ENCODE measurements at places on chromosomes 1 and 21.

GRCh38 chr1:234553240-234554188 lies 56.5 kb downstream of the IRF2BP2 start:
- no peak for DNase-seq

- DNase-seq, result no peak
Measured at GRCh38 chr1:14666373-14666772, 67.9 kb downstream of the KAZN start.

DNA sequence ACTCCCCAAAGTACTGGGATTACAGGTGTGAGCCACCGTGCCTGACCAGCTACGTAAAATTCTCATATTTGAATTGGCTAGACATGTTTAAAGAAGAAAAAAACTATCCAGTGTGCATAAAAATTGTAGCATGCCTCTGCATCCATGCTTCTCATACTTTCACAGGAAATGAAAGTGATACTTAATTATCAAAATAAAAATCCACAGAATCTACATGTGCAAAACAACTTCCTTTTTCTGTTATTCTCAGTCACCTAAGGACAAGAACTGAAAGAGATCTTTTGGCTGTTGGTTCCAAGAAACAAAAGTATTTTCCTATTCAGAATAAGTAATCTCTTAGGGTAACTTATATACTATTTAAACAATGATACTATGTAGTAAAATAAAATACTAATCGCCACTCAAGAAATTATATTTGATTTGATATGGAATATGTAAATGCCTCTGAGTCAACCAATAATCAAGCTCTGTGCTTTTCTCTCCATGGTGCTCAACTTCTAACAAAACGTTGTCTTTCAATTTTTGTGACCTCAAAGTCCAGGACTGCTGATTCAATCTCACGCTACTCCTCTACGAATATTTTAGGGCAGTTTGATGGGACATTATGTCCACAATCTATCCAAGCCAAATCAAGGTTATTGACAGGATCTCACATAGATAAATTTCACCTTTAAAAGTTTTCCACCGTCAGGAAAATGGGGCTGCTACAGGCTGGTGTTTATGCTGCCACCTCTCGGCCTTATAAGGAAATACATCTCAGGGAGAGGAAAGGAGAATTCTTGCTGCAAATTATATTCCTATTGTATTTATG lies 102.7 kb downstream of the ZNF281 start:
- DNase-seq, result no peak

DNA sequence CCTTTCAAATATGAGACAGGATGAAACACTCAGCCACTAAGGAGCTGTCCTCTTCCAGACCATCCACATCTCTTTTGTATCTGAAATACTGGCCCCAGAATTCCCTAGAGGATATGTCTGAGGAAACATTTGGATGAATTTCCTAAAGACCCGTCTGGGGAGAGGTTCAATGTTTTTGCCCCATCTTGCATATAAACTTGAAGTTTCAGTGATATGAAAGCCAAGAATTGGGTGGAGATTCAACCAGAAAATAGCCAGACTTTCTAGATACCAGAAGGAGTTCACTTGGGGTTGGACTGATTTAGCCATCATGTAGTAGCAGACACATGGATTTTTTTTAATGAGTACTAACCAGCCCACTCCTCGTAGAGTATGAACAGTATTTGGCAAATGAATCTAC lies 182.0 kb downstream of the PLPP3 start:
- DNase-seq, result no peak

DNA sequence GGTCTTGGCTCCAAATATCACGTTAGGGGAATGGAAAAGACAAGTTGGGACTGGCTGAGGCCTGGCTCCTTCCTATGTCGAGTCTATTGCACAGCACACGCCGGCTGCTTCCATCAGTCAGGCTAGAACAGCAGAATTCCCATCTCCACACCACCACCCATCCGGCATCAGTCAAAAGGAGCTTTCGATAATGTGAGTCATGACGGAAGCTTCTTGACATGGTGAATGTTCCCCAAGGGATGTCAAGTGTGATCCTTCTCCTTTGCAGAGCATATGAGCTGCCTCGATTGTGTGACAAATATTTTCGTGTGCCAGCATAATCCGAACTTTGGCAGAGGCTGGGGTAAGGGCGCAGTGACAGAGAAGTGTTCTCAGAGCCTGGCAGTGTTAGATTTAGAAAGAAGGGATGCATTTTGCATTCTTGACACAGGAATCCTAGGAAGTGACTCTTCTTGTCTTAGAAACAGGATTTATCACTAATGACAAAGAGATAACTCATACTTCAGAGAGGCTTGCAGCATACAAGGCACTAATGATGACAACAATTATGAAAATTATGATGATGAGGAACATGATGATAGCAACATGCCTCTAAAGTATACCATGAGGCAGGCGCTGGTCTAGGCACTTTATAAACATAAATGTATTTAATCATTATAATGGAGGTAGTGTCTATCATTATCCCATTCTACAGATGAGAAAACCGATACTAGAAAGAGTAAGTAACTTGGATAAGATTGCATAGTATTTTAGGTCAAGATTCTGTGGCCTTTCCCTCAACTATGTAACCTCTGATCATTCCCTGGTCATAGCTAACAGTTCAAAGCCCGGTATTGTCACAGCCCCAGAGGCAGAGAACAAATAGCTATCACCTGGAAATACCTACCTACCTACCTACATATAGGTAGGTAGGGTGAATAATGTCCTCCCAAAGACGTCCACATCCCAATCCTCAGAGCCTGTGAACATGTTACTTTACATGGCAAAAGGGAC lies 135.0 kb downstream of the KCNJ6 start:
- DNase-seq, result no peak

DNA sequence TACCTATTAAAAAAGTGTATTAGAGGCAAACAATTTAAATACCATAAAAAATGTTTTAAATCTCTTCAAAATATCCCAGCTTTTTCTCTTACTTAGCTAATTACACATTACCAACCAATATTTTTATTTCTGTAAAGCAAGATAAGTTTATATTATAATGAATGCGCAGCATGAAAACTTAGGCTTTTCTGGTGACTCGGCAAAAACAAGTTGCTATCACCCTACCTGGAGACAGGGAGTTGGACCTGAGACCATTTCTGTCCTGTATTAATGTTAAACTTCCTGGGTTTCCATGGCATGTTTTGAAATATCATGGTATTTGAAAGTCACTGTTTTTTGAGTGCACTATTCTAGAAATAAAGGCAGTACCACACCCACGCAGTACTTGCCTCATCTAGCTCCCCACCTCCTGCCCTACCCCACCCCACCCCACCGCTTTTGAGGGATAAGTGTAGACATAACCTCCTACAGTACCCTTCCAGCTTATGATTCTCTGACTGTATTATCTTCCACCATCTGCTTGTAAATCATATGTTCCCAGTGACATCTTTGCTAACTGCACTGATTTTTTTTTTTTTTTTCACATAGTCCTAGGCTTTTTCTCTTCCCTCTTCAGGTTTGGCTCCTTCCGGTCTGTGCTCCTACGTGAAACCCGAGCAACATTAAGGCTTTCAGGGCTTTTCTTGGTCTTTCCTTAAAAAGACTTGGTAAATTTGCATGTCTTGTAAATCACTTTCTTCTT lies 77.5 kb downstream of the PHTF1 start:
- DNase-seq, result peak; percentile 52

DNA sequence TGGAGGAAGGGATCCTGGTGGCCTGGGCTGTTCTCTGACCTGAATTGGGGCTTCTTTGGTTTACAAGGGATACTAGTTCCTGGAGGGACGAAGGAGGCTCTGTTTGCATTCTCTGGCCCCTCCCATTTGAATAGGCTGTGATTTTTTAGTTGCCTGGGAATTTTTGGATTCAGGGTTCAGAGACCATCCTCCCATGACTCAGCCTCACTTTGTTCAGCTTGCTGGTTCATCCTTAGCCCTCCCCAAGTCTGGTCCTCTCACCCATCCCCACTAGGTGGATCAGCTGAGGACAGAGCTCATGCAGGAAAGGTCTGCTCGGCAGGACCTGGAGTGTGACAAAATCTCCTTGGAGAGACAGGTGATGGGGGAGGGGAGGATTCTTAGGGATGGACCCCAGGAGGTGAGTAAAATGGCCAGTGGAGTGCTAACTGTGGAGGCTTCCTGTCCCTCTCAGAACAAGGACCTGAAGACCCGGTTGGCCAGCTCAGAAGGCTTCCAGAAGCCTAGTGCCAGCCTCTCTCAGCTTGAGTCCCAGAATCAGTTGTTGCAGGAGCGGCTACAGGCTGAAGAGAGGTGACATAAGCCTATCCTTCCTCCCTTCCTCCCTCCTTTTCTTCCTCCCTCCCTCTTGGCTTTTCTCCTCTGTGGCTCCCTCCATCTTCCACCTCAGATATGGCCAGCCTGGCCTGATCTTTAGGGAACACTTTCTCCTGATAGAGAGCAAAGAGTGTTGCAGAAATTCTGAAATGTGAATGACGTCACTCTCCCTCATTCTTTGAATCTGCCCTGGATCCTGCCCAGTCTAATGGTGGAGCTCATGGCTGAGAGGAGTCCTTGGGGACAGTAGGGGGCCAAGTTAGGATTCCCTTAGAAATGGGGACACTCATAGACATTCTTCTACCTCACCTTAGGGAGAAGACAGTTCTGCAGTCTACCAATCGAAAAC lies 4.5 kb upstream of the TUFT1 start:
- DNase-seq, result no peak

GRCh38 chr1:78830321-78830720 lies 176.2 kb downstream of the ADGRL4 start:
- DNase-seq, result no peak

DNA sequence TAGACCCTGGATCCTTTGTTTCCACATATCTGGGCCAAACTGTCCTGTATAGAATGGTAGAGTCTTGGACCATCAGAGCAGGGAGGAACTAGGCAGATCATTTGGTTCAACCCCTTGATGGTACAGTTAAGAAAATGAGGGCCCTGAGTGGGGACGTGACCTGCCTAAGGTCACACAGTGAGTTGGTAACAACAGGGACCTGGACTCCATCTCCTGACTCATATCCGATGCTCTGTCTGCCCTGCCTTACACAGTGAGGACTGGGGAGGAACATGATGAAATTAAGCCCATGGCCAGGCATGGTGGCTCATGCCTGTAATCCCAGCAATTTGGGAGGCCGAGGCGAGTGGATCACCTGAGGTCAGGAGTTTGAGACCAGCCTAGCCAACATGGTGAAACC lies 440.2 kb downstream of the PTPRU start:
- no peak for DNase-seq

DNA sequence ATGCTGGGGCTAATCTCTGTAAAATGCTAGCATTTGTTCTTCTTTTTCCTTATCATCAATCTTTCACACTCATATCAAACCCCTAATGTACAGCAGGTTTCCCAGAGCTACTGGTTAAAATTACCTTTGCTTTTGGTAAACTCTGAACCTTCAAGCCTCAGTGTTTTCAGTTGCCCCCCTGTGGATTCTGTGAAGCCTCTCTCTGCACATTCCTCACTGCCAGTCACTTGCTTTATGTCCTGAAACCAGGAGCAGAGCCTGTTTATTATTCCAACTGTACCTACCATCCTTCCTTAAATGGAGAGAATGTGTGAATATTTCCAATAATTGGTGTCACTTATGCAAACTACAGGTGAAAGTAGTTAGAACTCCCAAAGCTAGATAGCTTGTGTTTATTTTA lies 134.2 kb downstream of the NEK7 start:
- no peak for DNase-seq

- DNase-seq, result no peak
Measured at GRCh38 chr1:15206418-15207030, 40.5 kb upstream of the FHAD1 start.

- DNase-seq, result no peak
Measured at GRCh38 chr1:143497374-143497747, 474.4 kb downstream of the FAM72C start.

- peak; percentile 52 for DNase-seq
Measured at GRCh38 chr1:209702832-209703231, 1.8 kb upstream of the HSD11B1 start.

DNA sequence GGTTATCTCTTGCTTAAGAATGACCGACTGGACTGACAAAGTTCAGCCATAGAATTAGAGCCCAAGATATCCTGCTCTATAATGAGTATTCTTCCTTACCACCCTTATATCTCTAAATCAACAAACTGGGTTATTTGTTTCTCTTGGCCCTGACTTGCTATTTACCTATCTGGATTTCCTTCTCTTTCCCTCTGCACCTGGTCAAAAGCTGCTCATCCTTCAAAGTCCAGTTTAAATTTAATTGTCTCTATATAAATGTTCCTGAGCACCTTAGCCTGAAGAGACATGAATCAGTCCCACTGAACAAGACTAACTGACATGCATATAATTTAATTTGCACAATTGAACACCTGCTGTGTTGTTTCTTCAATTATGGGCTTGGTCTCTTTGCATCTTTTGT lies 127.1 kb upstream of the KCNJ15 start:
- no peak for DNase-seq

GRCh38 chr1:195897076-195897475 lies 711.2 kb downstream of the KCNT2 start:
- DNase-seq, result no peak

- DNase-seq, result no peak
Measured at GRCh38 chr1:227549892-227550291, 13.5 kb upstream of the ZNF678 start.

- DNase-seq, result no peak
Measured at GRCh38 chr1:80083892-80084291, 1077.4 kb upstream of the ADGRL4 start.

DNA sequence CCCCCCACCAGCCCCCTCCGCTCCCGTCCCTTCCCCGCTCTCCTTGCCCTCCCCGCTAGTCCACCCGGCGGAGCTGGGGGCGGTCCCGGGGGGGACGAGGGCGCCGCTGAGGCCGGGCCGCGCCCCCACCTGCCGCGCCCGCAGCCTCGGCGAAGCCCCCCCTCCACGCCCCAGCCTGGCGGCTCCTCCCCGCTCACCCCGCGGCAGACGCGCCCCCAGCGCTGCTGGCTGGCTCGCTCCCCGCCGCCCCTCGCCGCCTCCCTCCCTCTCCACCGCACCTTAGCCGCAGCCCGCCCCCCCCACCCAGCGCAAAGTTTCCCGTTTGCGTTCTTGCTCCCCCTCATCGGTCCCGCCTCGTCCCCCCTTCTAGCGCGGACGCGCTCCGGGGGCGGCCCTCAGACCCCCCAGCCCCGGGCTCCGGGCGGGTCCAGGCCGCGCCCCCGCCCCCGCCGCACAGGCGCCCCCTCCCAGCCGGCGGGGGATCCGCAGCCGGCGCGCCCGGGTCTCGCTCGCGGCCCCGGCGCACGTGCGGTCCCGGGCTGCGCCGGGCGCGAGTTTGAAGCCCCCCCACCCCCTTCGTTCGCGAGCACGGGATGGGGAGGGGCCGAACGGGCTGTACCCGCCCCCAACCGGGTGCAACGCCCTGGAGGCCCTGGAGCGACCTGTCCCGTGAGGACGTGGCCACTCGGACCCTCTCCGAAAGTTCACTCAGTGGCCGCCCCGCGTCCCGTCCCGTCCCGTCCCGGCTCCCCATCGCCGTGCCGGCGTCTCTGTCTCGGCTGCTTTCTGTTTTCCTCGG lies 623 bp downstream of the PTPRF start:
- no peak for DNase-seq

Data from putamen (tissue), 1 donor.